ENCODE measurements at places on chromosomes 4 and X.
A peak's percentile ranks its signal among the peaks of the same experiment; 100 is the strongest.

DNA sequence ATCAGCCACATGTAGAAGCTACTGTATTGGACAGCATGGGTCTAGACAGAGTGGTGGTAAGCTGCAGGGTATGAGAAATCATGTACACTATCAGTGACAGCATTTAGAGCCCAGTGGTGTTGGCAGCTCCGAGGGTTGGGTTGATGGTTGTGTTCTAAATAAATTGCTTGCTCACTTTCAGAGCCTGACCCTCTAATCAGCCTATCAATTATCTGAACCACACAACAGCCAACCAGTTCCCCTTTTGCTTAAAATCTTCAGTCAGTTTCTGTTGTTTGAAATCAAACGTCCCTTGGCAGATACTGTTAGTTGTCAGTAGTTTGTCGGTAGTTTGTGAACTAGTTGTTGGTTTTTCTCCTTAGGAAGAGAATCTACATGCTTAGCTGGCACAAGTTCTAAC is 99.8 kb upstream of the RAI2 start:
- DNase-seq: no peak

- DNase-seq: no peak
These were observed 1.5 kb downstream of the EREG start for GRCh38 chr4:74366367-74366911.

GRCh38 chr4:79155336-79155735 is 170.5 kb downstream of the NAA11 start:
- no peak for DNase-seq

DNA sequence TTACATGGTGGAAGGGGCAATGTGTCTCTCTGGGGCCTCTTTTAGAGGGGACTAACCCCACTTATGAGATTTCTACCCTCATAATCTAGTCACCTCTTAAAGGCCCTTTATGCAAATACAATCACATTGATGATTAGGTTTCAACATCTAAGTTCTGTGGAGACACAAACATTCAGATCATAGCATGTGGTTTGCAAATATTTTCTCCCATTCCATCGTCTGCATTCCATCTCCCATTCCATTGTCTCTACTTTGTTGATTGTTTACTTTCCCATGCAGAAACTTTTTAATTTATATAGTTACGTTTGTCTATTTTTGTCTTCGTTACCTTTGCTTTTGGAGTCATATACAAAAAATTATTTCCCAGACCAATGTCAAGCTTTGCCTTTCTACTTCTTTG is 927.5 kb upstream of the INTU start:
- DNase-seq: peak; percentile 85

DNA sequence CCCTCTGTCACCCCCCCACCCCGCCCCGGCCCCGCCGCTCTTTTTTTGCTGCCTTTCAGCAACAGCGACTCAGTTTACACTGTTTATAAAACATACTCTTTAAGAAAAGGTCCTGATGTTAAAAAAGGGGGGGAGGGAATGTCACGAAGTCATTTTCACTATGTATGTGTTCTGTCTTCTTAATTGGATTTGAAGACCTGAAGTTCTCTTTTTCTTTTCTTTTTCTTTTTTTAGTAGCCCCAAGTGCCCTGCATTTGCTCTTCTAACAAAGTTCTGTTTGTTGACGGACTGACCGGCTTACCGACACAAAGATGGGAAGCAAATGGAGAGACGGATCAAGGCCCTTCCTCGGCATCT is 2.5 kb upstream of the CITED1 start:
- DNase-seq: no peak

- DNase-seq: peak; percentile 82
These were observed 20.9 kb upstream of the PRSS12 start for GRCh38 chr4:118373614-118374255.

- DNase-seq: no peak
These were observed 200.0 kb downstream of the PALLD start for GRCh38 chr4:168696826-168697225.

DNA sequence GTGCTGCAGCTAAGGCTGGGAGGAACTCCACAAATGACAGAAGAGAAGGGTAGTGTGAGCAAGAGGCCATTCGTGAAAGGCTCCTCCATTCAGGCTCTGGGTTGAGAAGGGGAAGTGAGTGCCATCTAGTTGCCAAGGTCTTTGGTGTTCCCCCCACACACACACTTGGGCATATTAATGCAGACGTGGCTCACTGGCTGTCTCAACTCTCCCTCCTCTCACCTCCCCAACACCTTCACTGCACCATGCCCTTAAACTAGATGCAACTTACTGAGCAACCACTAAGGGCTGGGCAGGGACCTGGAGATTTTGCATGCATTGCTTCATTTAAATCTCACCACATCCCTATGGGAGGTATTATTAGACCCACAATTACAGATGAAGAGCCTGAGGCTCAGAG is 8.7 kb downstream of the CLRN2 start:
- no peak for DNase-seq

- peak; percentile 12 for DNase-seq
These were observed 36.0 kb downstream of the STIM2 start for GRCh38 chr4:26896636-26897035.

GRCh38 chrX:39613997-39614679 is 483.6 kb downstream of the BCOR start:
- DNase-seq: no peak

DNA sequence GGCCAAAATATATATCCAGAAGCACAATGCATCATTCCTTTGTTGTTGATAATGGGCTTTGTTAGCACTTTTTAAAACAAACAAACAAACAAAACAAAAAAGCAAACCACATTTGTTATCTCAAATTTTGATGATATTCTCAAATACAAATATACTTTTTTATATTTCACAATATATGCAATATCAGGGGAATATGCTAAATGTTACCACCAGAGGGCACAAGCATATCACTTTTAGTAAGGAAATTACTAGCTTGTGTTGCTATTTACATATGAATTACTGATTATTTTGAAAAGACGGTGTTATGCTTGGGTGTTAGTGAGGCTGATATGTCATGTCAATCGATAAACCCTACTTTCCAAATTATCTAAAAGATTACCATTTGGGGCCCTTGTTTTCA is 29.1 kb downstream of the RIPPLY1 start:
- DNase-seq: peak; percentile 24

DNA sequence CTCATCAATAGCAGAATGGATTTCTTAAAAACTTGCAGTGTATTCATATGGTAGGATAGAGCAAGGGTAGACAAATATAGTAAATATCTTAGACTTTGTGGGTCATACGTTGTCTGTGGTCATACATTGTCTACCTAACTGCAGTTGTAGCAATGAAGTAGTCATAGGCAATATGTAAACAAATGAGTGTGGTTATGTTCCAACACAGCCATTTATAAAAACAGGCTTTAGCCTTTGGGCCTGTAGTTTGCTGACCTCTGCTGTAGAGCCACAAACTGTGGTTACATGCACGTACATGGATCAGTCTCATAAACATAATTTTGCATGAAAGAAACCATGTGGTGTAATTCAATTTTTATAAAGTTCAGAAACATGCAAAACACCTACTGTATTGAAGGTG is 98.9 kb downstream of the LARP1B start:
- peak; percentile 3 for DNase-seq

- DNase-seq: no peak
These were observed 52.0 kb downstream of the CDS1 start for GRCh38 chr4:84634961-84635360.

DNA sequence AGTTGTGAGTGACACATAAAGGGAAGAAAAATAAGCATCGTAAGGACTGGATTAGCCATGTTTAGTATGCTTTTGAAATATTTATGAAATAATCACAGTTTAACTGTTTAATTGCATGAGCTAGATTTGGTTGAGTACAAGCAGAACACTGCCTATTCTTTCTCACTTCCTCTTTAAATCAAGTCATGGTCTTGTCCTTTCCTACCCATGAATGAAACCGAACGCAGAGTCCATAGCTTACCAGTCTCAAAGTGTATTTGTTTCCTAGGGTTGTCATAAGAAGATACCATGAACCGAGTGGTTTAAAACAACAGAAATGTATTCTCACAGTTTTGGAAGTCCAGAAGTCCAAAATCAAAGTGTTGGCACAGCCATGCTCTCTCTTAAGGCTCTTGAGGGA is 684.0 kb upstream of the MAGEB2 start:
- DNase-seq: no peak

DNA sequence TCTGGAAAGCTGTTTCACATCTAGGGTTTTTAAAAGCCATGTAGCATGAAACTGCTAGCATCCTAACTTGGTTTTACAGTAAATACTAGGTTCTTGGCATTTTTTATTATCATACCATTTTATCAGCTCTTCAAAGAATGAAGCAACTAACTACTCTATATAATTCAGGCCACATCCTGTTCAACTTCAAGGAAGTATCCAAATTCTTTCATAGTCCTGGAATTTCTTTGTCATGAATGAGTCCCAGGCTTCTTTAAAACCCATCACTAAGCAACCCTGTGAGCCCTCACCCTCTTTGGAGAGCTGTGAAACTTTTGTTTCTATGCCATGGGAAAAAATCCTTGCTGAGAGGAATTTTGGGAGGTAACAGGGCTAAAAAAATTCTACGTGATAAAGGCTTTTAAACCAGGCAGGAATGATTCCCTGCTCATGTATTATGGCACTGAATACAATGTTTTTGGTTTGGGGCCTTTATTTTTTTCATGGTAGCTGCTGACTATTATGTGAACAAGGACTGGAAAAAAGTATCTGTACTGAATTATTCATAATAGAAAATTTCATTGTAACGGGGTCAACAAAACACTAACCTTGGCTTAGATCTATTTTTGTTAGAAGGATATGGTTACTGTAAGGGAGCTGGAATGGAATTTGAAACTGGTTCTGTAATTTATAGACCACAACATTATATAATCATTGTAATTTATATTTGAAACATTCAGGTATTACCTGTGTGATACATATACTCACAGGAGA is 164.9 kb downstream of the DCTD start:
- DNase-seq: peak; percentile 92

GRCh38 chr4:87978681-87979080 is 3.2 kb downstream of the SPP1 start:
- DNase-seq: peak; percentile 11

- peak; percentile 32 for DNase-seq
These were observed 750 bp downstream of the ARMCX5 start for GRCh38 chrX:102599951-102600579.

- no peak for DNase-seq
These were observed 40.6 kb downstream of the DOCK11 start for GRCh38 chrX:118536204-118536603.

- DNase-seq: no peak
These were observed 191.2 kb downstream of the FRMPD4 start for GRCh38 chrX:12329476-12329875.

DNA sequence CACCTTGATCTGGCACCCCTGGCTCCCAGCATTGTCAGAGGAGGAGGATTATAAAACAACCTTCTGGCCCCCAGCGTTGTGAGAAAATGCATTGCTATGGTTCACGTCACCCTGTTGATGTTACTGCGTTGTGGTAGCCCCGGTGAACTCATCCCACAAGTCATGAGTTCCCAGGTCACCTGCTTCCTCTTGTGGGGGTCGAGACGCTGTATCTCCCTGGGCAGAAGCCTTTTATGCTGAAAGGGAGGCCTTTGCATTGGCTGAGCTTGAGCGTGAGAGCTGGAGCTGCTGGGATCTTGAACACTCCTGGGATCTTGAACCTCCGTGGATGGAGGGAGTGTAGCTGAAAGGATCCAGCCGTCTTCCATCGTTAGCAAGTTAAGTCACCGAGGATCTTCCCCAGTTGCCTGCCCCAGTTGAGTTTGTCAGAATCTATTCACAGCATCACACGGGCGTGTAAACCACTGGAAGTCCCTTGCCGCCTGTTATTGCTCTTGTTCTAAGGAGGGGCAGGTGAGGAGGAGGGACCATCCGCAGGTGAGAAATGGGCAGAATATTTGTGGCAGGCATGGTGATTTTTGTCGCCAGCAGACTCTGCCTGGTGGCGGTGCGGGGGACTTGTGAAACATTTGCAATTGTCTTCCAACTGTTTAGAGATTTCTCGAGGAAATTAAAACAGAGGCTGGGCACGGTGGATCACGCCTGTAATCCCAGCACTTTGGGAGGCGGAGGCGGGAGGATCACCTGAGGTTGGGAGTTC is 299.9 kb downstream of the ASMT start:
- no peak for DNase-seq

GRCh38 chrX:104122829-104123228 is 10.5 kb downstream of the ZCCHC18 start:
- no peak for DNase-seq

GRCh38 chr4:67918428-67918827 is 34.6 kb upstream of the TMPRSS11D start:
- no peak for DNase-seq

GRCh38 chrX:103063918-103064434 is at the start of gene BEX1:
BEX1 (minus strand) TSS chrX:103064171; CDS start chrX:103063274, 897 bp downstream.
- DNase-seq: peak; percentile 0

GRCh38 chrX:53080628-53081580 is 1.3 kb upstream of the TSPYL2 start:
- no peak for DNase-seq

GRCh38 chr4:115234405-115235093 is 121.1 kb upstream of the NDST4 start:
- no peak for DNase-seq

DNA sequence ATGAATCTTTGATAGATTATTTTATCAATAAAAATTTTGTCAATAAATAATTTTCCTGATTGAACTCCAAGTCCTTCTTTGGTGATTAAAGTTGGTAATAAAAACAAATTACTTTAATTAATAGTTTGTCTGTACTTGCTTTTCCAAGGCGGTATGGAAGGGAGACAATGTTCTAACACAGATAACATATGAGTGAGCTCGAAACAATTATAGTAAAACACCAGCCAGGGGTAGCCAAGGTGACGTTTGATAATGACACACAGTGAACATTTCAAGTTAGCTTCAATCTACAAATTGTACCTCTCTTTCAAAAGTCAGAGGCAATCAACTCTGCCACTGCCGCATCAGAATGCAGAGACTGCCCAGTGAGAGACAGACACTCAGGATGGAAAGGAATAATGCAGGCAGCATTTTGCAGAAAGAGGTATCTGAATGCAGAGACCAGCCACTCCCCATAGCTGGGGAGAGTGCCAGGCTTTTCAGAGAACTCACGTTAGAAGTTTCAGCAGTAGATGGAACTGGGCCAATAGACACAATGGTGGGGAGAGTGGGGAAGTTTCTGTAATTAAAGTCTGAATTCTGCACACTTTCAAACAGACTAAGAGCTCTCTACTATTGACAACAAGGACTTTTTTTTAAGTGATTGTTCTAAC is 18.1 kb upstream of the ATOH1 start:
- no peak for DNase-seq

DNA sequence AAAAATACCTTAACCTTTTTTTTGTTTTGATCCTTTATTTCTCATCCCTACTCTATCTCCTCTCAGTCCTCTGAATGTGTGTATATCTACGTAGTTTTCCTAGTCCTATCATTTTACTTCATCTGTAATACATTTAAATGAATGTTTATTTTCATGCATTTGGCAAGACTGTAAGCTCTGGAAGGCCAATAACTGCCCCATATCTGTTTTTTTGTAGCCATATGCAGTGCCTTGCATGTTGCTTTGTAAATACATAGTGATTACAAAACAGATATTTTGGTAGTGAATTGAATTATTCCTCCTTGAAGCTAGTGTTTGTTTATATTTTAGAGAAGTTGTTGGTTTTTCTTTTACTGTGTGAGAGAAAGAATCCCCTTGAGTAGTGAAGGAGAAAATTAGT is 450.2 kb downstream of the PCDH18 start:
- no peak for DNase-seq
